ENCODE measurements at places on chromosomes 12 and 14.

- no peak for DNase-seq
Observed at GRCh38 chr14:93994919-93995682, 2.0 kb upstream of the CCDC197 start.

DNA sequence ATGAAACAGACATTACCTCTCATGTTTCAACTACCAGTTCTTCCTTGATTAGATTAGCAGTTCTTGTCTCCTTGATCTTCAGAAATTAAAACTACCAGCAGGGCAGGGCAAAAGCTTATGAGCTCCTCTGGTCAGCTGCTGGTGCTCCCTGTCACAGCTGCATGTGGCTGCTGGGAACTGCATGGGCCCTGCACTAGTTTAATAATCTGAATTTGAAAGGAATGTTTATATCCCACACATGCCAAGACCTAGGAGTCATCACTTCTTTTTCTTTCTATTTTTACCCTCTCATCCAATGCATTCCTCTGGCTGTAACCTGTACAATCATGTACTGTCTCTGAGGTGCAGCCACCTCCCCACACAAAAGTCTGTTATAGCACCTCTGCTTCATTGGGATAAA, 73.9 kb downstream of the ARMH4 start:
- DNase-seq: no peak

DNA sequence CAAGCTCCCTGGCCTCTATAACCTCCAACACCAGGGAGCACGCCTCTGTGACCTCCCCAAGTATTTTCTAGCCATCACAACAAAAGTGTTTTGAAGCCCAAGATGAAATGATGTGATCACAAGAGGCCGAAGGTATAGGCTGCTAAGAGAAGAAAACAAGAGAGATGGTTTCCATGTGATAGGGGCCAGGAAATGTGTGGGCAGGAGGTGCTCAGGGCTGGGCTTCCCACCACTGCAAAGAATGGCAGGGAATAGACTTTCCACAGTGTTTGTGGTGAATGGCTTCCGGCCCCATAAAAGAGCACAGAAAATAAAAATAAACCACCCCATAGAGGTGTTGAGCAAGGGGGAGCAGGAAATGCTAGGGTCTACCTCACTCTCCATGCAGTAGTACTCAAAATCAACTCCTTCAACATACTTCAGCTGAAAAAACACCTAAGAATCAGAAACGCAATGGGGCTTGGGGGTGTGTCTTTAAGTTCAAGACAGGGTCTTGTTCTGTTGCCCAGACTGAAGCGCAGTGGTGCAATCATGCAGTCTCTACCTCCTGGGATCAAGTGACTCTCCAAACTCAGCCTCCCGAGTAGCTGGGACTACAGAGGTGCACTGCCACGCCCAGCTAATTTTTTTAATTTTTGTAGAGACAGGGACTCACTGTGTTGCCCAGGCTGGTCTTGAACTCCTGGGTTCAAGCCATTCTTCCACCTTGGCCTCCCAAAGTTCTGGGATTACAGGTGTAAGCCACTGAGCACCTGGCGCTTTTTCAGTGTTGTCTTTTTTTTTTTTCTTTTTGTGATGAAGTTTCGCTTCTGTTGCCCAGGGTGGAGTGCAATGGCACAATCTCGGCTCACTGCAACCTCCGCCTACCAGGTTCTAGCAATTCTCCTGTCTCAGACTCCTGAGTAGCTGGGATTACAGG, 27.1 kb downstream of the DAD1 start:
- DNase-seq: no peak

DNA sequence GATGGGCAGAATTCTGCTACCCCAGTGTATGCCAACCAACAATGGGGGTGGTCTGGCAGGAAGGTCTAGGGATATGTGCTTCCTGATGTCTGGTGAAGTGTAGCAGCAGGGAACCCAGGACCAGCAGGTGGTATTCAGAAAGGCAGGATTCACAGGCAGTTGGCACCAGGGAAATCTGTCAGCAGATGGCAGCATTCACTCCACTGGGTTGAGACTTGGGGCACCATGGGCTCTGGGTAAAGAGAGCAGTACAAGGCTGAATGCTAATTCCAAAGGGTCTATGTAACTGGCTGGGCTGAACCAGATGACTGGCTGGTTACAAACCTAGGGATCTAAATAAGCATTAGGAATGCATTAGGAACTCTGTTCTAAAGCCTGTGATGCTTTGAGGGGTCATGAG, 466.9 kb upstream of the STXBP6 start:
- DNase-seq: no peak
